ENCODE measurements at places on chromosomes 12 and 14. TPM values are rescaled to one million over a fixed set of nuclear protein-coding genes. Genes with fewer than 3 reads are reported as not detected.

DNA sequence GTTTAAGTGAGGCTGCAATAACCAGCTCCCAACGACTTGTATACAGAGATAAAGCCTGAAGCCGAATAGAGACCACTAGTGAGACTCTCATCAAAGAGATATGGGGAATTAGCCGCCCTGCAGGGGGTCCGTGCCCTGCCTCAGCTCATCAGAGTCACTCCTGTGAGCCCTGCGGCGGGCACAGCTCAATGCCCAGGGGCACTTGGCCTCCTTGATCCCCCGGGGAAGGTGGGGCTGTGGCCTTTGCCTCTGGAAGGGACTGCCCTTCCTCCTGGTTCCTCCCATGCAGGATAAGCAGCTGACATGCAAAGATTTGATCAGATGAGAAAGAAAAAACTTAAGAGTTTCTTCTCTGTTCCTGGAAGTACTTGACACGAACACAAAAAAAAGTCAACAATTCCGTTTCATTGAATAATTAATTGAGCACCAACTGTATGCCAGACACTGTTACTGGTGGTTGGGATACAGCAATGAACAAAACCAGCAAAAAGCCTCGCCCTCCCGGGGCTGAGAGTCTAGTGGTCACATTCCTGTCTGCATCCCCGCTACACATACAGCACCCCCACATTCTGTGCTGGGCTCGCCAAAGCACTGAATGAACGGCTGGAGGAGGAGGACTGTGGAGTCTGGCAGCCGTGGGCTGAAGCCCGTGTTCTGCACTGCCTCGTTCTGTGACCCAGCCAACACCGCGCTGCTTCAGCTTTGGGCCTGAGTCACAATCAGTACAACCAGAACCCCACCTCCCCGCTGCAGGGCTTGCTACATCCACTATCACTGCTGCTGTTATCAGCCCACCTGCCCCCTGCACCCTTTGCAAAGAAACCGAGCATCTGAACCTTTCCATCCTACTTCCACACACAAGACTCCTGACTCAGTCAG lies 10.3 kb downstream of the TTC7B start:
- DNase-seq, result no peak

DNA sequence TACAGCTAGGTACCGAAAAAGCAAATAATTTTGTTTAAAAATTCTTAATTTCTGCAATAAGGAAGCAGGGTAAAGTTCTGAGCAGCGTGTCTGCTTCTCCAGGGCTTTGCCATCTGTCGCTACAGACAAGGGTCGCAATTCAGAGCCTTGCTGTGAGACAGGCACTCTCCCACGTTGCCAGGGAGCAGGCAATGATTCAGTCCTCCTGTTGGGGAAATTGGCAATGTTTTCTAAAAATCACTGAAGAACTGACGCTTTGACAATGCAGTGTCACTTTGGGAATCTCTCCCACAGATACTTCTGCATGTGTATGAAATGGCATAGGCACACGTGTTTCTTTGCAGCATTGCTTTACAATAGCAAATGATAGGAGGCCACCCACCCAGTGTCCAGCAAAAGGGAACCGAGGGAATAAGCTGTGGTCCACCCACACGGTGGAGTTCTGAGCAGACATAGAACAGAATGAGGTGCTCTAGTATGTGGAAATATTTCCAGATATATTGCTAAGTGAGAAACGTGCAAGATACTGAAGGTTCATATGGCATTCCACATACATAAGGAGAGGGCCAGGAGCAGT lies 16.0 kb upstream of the HIP1R start:
- DNase-seq, result no peak

The RAD9B gene
- total RNA-seq, result 0.25 TPM

- DNase-seq, result no peak
Measured at GRCh38 chr14:99316281-99317163, 44.5 kb upstream of the BCL11B start.

DNA sequence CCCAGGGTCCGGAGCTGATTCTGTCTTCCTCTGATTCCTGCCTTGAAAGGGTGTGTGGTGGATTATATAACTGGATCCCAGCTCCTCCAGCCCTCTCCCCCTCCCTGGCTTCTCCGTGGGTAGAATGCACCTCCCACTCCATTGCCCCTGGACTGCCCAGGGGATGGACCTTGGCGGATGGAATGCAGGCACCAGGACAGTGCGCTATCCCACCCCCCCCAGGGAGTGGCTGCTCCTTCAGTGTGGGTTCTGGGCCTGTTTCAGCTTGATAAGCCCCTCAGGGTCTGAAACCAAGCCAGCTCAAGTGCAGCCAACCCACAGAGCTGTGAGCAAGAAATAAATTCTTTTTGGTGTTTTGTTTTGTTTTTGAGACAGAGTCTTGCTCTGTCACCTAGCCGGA lies 112.4 kb upstream of the TMEM132D start:
- no peak for DNase-seq

GRCh38 chr14:54396183-54396492 lies 669 bp upstream of the CDKN3 start:
- DNase-seq, result no peak

DNA sequence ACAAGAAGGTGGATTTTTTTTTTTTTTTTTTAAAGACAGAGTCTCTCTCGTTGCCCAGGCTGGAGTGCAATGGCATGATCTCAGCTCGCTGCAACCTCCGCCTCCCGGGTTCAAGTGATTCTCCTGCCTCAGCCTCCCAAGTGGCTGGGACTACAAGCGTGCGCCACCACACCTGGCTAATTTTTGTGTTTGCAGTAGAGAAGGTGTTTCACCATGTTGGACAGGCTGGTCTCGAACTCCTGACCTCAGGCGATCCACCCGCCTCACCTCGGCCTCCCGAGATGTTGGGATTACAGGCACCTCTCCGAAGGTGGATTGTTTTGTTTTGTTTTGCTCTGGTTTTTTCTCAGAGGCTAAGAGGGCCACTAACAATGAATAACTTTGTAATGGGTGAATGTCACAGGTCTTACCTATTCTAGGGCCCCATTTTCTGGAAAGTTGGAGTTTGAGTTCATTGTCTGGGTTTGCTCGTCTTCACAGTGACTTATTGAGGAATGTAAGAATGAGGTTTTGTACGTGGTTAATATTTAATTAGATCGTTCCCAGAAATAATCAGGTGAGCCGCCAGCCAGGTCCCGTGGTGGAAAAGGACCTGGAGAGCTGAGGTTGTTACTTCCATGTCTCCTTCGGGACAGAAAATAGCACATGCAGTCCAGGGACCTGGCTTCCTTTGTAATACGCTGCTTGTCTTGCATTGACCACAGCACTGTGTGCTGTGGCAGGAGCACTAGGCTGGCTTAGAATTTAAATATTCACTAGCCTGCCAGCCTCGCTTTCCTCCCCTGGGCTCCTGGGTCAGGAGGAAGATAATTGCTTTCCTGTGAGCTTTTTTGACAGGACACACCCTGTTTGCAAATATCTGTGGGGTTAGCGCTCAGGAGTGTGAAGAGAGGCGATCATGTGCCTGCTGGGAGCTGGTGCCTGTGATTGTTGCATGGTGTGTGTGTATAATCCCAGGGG lies 2.3 kb downstream of the HIP1R start:
- no peak for DNase-seq

The ADAM20 gene
- 0.26 TPM for total RNA-seq

The GUCY2C gene
- not detected for total RNA-seq

The ZNF740 gene
- total RNA-seq, result 14.1 TPM

- peak; percentile 85 for DNase-seq
Measured at GRCh38 chr12:19547271-19547671, 108.0 kb downstream of the AEBP2 start.

- no peak for DNase-seq
Measured at GRCh38 chr12:130863298-130863697, 8.6 kb upstream of the RAN start.

The TAS2R42 gene
- not detected for total RNA-seq

Measured in pulmonary artery endothelial cell (primary cell).